ENCODE measurements at places on chromosomes 7 and 10. TPM values are rescaled to one million over a fixed set of nuclear protein-coding genes. Genes with fewer than 3 reads are reported as not detected.

The CPN1 gene
- not detected for total RNA-seq

The GIMAP6 gene
- total RNA-seq: not detected

The SYT15B gene
- under 0.01 TPM for total RNA-seq

The STEAP4 gene
- total RNA-seq: 0.92 TPM

The ACSM6 gene
- not detected for total RNA-seq

The EMX2 gene
- total RNA-seq: not detected

The PHKG1 gene
- not detected for total RNA-seq

The BMPR1A gene
- total RNA-seq: 19.2 TPM

The EPC1 gene
- total RNA-seq: 9.0 TPM

The SLC16A9 gene
- 10.3 TPM for total RNA-seq

The ST7 gene
- total RNA-seq: 13.3 TPM

The EGFR gene
- total RNA-seq: 150 TPM

The AKR1C2 gene
- total RNA-seq: 167 TPM

The DMBT1 gene
- 0.07 TPM for total RNA-seq

The ANKRD1 gene
- 3.3 TPM for total RNA-seq

The MGAM2 gene
- not detected for total RNA-seq

The RASSF4 gene
- 0.60 TPM for total RNA-seq

The UPP1 gene
- 79.9 TPM for total RNA-seq

The BMPER gene
- total RNA-seq: 2.0 TPM

The SEC31B gene
- total RNA-seq: 0.42 TPM

The NME8 gene
- total RNA-seq: not detected

The SMO gene
- total RNA-seq: 17.9 TPM

The DYNC1I1 gene
- 0.21 TPM for total RNA-seq

The SDK1 gene
- total RNA-seq: 0.21 TPM

The VPS37D gene
- 2.3 TPM for total RNA-seq

The PNLIP gene
- not detected for total RNA-seq

The WIPF3 gene
- total RNA-seq: 0.14 TPM
